H9 (cell line): ENCODE measurements at places on chromosomes 13 and 19. TPM values are rescaled to one million over a fixed set of nuclear protein-coding genes. Genes with fewer than 3 reads are reported as not detected.

The IZUMO2 gene
- total RNA-seq = 0.81 TPM in 1 of 2 replicates, not detected in the other

The HCN2 gene
- 3.7 and 4.1 TPM in 2 replicates for total RNA-seq

The MRI1 gene
- total RNA-seq = 17.2 and 19.5 TPM in 2 replicates

The METTL21C gene
- total RNA-seq = not detected in 2 replicates

The LMTK3 gene
- total RNA-seq = 14.4 and 15.2 TPM in 2 replicates

The PIP5K1C gene
- total RNA-seq = 41.7 and 42.2 TPM in 2 replicates

The ZNF177 gene
- total RNA-seq = 5.7 TPM in 2 replicates

DNA sequence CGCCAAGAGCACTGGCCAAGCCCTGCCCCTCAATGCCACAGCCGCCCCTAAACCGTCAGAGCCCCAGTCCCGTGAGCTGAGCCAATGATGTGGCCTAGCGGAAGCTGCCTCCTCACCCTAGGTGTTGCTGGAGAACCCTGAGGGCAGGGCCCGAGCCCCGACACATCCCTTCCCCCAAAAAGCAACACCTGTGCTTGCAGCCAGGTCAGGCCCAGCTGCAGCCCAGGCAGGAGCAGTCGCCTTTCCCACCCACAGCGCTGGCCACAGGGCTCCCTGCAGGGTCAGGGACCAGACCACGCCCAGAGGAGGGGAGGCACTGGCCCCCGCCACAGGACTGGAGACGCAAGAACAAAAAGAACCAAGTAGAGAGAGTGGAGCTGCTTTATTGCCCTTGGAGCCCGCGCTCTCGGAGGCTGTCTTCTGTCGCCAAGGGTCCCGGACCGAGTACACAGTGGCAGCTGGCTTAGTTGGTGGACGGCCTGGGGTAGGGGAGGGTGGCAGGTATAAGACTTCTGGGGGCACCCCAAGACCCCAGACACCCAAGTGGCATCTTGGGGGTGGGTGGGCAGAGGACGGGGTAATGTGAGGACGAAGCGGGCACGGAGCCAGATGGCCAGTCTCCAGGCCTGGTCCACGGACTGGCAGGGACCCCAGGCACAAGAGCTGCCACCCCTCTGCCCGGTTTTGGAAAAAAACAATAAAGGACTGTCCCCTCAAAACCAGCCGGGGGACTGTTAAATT is 3.3 kb downstream of the P2RY11 start:
- DNase-seq = no peak

GRCh38 chr19:29945433-29945832 is 3.4 kb downstream of the URI1 start:
- no peak for DNase-seq

DNA sequence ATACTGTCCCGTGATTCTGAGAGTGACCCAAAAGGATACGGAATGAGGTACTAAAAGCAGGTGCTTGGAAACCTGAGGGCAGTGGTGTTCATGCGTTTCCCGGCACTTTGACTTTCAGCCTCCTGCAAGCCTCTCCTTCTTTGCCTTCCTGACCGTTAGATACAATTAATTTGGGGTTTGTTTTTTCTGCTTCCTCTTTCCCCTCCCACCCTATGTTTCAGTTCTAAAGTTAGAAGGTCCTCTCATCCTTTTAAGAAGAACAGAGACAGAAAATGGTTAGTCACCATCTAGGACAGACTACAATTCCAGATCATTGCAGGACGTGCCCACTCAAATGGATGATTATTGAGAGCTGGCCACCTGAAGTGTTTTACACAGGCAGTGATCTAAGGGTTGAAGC is 1.8 kb upstream of the LILRB4 start:
- DNase-seq = no peak

DNA sequence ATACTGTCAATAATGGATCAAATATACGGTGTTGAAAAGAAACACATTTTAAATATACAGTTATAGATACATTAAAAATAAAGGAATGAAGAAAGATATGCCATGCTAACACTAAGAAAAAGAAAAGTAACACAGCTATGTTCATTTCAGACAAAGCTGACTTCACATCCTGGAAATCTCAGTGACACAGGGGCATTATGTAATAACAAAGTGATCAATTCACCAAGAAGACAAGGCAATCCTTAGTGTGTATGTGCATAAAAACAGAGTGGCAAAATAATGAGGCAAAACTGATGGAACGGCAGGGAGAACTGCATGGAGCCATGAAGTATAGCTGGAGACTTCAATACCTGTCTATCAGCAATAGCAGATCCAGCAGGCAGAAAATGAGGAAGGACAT is 13.1 kb downstream of the ZNF14 start:
- DNase-seq = no peak

GRCh38 chr19:47991191-47991808 is 670 bp downstream of the BSPH1 start:
- no peak for DNase-seq

- no peak for DNase-seq
Measured at GRCh38 chr13:113638173-113638746, 19.7 kb downstream of the ATP4B start.

DNA sequence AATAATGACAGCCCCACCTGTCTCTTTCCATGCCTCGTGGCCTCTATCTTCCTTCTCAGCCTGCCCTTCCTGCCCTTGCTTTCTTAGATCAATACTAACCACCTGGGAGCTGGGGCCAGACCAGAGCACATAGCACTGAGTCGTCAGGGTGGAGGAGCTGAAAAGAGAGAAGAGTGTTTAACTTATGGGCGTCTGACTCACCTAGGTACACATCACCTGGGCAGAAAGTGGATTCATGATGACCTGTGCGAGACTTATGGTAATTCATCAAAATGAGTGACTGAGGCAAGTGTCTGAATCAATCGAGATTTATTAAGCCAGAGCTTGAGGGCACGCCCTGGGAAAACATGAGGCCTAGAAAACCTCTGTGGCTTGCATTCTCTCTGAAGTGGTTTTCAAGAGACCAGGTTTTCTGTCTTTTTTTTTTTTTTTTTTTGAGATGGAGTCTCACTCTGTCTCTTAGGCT is 19.2 kb downstream of the CEACAM6 start:
- DNase-seq = no peak
